ENCODE measurements at places on chromosomes 6 and 20.

GRCh38 chr20:10454151-10454750 lies 19.1 kb downstream of the SLX4IP start:
- DNase-seq = no peak

- DNase-seq = no peak
Observed at GRCh38 chr20:13395232-13395631, 174.2 kb downstream of the ISM1 start.

DNA sequence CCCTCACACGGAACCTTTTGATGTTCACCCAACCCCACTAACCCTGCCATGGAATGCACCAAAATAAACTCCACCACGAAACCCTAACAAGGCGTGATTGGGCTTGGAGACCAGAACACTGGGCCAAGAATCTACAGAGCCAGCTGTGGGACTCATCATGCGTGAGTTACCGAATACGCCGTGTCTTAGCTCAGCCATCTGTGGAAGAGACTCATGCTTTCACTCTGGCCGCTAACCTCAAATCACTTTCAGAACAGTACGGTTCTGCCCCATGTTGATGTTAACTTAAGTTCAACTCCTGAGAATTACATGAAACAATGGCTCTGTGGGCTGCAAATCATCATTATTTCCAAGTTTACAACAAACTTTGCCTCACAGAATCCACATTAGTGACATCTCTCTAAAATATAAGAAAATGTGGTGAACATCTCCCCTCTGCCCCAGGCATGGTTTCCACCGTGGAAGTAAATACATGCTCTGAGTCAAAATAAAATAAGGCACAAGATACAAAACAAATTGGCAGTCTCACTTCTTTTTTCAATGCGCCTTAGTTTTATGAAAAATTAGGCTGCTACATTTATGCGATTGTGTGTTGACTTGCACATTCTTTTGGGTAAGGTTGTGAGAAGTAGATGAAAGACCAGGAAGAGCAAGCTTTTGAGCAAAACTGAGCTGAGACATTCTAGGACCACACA lies 308.9 kb upstream of the EXOC2 start:
- DNase-seq = no peak

DNA sequence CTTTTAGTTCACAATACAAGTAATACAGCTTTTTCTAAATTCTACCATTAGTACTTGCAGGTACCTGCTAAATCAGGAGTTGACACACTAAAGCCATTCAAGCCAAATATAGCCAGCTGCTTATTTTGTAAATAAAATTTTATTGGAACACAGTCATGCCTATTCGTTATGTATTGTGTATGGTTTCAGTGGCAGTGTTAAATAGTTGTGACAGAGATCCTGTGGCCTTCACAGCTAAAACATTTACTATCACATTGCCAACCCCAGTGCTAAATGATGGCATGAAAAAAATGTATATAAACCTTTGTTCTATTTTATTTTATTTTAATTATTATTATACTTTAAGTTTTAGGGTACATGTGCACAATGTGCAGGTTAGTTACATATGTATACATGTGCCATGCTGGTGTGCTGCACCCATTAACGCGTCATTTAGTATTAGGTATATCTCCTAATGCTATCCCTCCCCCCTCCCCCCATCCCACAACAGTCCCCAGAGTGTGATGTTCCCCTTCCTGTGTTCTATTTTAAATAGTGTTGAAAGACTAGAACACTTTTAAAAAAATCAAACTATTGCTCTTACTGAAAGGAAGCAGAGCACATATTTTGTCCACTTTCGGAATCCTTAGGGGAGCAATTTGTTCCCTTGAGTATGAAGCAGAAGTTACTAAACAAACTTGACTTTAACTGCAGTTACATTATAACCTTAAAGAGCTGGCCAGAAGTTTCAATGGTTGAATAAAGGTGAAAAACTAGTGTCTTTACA lies 115.7 kb downstream of the PRIM2 start:
- DNase-seq = no peak

DNA sequence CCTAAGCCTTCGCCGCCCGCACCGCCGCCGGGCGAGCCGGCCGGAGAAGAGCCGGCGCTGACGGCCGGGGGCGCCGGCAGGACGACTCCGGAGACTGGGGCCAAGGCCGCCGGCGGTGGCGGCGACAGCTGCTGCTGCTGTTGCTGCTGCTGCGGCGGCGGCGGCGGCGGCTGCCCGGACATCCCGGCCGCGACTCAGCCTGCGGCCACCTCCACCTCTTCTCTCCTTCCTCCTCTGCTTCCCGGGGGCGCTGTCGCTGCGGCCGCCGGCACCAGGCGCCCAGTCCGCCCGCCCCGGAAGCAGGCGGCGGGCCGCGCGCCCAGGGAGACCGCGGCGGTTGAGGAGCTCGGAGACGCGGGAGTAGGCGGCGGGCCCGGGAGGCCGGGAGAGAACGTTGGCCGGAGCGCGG lies 307 bp downstream of the RANBP9 start:
- no peak for DNase-seq

- no peak for DNase-seq
Observed at GRCh38 chr20:54433636-54434035, 41.8 kb upstream of the DOK5 start.

- no peak for DNase-seq
Observed at GRCh38 chr6:127539272-127539671, 20.1 kb upstream of the MTCL3 start.

GRCh38 chr6:107750176-107750797 lies 73.8 kb downstream of the SCML4 start:
- DNase-seq = no peak

- DNase-seq = no peak
Observed at GRCh38 chr6:123616942-123617341, 19.8 kb downstream of the TRDN start.

- no peak for DNase-seq
Observed at GRCh38 chr6:151100326-151100725, 139.4 kb upstream of the AKAP12 start.

GRCh38 chr6:108622641-108623298 lies 62.1 kb downstream of the FOXO3 start:
- peak; percentile 79 for DNase-seq

GRCh38 chr20:45016089-45016671 lies 49.9 kb downstream of the STK4 start:
- DNase-seq = peak; percentile 24

DNA sequence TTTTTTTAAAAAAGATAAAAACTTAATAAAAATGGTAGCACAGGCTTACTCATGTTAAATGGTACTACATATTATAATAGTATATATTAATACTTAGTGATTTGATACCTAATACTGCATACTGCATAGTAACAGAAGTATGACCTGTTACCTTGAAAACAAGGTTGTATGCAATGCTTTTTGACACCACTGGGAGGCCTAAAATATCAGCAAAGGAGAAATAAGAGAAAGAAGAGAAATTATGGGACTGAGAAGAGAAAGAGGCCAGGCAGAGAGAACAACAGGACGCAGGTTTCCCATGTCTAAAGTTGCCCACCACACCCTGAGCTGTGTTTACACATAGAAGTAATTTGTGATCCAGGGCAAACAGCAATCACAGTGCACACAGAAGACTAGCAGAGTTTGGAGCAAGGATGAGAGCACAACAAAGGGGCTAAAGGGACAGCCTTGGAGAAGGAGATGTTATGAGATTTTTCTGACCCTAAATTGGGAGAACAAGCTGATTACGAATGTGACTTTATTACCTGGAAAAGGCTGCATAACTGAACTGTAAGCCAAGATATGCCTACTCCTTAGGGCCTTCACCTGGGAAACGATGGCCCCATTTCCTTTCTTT lies 73.2 kb downstream of the ROS1 start:
- peak; percentile 5 for DNase-seq

GRCh38 chr20:50969912-50970311 lies 11.3 kb downstream of the MOCS3 start:
- no peak for DNase-seq

- no peak for DNase-seq
Observed at GRCh38 chr6:31464252-31465184, 33.4 kb upstream of the MICB start.

- DNase-seq = no peak
Observed at GRCh38 chr6:2229742-2230141, 15.7 kb downstream of the GMDS start.

DNA sequence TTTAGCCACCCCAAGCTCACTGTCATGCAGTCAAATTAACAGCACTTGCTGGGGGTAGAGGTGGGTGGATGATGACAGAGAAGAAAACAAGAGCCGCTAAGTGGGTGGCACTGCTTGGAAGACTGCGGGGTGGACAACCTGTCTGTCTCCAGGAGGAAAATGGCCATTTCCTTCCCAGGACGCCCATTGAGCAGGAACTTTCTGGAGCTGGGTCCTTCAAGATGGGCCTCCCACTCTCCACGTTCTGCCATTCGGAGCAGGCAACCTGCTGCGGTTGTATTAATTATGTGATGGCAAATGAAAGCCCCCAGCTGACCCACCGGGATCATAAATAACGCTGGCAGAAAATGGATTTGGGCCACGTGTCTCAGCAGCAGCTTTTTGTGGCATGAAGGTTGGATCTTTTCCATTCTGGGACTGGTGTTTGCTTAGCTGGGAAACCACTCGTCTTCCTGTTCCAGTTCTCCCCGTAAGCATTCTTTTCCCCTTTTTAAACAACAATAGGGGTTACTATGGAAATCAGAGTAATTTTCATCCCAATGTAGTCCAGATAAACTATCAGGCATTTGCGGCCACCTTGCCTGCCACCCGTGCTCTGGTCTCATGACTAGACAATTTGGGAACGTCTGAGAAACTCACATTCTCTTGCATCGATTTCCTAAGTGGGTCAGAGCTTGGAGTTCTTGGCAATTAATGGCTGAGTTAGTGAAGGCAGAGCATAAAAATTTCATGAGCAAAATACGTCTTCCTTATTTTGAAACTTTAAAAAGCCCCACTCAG lies 215.5 kb downstream of the ANKRD60 start:
- no peak for DNase-seq

DNA sequence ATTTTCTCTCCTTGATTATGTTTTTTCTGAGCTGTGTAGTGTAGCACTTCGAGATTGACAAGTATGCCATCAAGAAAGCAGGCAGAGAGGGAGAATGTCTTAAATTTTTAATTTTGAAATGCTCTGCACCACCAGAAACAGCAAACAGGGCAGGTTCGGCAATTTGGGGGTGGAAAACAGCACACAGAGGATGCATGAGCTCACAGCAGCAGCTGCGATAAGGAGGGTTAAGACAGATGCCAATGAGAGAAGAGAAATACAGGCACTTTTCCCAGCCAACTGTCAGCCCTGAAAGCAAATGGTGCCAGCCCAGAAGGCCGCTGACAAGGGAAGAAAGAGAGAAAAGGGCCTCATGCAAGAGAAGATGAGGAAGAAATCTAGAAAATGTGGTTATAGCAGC lies 15.1 kb upstream of the SNRPB2 start:
- no peak for DNase-seq

- no peak for DNase-seq
Observed at GRCh38 chr6:83708970-83709747, at the start of gene SNAP91. Gene SNAP91 (minus strand): TSS chr6:83709101. CDS start chr6:83707927, 1,174 bp downstream.

- DNase-seq = no peak
Observed at GRCh38 chr6:89842228-89842627, 12.5 kb downstream of the CASP8AP2 start.

DNA sequence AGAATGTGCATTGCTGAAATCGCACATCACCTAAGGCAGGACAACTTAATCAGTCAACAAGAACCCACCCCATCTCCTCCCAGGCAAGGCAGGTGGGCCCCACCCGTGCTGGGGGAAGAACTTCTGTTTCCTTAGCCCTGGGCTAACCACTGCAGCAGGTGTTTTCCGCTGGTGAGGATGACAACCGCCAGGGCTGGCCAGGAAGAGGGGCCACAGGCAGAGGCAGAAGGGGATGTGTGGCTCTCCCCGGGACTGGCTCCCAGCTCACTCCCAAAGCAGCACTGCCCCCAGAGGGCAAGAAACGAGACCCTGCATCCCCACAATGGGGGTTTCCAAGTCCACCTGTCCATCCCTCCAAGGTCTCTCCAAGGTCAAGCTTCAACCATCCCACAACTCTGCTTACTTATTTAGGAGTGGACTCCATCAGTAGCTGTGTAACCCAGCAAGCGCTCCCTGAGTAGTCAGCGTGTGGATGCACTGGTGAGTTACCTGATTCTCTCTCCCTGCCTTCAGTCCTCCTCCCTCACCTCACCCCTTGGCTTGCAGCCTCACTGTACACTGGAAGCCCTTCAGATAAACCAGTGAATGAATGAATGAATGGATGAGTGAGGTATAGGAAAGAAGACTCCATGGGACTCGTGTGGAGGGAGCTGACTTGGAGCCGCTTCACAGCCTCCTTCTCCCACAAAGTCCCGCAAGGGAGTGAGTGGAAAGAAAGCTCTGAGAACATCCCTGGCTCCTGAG lies 168.2 kb upstream of the CST7 start:
- no peak for DNase-seq

DNA sequence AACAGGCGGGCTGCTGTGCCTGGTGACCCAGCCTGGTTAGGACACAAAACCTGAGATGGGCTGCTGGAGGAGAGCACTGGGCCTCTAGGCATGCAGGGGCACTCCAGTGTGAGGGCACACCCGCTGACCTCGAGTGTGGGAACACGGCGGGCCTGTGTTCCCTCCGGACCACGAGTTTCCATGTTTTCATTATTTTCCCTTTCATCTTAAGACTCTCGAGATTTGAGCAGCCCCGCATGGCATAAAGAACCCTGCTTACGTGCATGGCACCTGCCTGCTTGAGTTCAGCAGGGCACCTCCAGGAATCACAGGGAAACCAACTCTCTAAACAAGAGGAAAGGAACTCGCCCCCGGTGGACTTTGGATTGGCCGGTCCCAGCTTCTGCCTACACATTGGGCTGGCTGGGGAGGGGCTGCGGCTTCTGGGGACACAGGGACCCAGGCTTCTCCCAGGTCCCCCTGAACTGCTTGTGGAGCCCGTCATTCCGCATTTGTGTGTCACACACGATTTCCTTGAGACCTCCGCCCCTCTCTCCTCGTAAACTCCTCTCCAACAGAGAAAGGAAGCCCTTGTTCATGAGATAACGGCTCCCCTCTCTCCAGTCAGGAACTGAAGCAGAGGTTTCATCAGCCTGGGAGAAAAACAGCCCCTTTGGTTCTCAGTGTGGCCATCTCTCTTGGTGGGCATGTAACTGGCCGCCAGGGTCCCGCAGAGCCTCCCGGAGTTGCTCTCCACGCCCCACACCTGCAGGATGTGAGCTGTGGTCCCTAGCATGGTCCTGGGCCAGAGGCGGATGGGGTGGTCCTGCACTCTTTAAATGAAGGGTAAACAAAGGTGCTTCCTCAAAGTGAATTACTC lies 181.8 kb downstream of the TTLL2 start:
- DNase-seq = no peak

GRCh38 chr6:7960848-7961247 lies 50.3 kb upstream of the TXNDC5 start:
- DNase-seq = no peak

DNA sequence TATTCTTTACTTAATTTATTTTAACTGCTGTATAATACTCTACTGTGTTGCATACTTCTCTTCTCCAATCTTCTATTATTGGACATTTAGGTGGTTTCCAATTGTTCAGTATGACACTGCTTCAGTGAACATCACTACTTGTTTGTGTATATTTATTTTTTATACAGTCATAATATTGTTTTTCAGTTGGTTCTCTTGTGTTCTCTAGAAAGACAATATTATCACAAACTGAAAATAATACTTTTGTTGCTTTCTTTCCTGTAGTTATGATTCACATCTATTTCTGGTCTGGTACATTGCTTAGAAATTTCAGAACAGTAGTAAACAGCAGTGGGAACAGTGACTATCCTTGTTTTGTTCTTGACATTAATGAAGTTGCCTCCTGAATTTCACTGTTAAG lies 62.8 kb upstream of the GTSF1L start:
- DNase-seq = no peak

- no peak for DNase-seq
Observed at GRCh38 chr6:140809694-140810101, 1323.0 kb upstream of the GJE1 start.

GRCh38 chr6:63303476-63303875 lies 16.3 kb downstream of the LGSN start:
- no peak for DNase-seq
